ENCODE measurements at places on chromosomes 11 and 22. TPM values are rescaled to one million over a fixed set of nuclear protein-coding genes. Genes with fewer than 3 reads are reported as not detected.

DNA sequence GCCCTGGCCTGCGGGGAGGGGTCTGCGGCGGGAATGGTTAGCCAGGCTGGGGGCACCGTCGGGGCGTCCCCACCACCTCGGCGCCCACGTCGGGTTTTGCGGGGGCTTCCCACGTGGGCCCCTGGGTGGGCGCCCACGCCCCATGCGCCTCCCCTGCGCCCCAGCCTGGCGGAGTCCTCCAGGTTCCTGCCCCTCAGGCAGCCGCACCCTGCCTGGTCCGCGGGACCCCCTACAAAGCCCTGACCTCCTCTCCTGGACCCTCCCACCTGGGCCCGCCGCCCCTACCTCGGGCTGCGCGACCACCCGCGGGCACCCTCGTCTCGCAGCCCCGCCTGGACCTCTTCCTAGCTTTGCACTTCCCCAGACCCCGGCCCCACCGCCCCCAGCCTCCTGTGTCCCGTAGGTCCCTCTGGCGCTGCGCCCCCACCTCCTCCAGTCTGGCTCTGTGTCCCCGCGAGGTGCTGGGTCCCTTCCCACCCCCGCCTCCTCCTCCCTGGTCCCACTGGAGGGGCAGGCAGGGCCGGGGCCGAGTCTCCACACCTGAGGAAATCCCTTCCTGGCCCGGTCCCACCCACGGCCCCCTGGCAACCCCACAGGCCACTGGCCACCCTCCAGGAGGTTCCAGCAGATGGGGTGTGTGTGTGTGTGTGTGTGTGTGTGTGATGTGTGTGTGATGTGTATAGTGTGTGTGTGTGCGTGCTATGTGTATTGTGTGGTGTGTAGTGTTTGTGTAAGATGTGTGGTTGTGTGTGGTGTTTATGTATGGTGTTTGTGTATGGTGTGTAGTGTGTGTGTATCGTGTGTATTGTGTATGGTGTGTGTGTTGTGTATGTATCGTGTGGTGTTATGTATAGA is 11.8 kb downstream of the PIM3 start:
- peaks cover 25% of the 10 kb centered on the region for H3K4me1 ChIP-seq
- no peaks in the 10 kb centered on the region for H3K27me3 ChIP-seq
- peak overlapping the region; percentile 61 for H3K4me3 ChIP-seq

GRCh38 chr11:25758145-25758661 is 573.7 kb upstream of the ANO3 start:
- H3K4me1 ChIP-seq, result no peaks in the 10 kb centered on the region
- no peak overlapping the region for H3K4me3 ChIP-seq
- H3K36me3 ChIP-seq, result no peaks in the 10 kb centered on the region
- DNase-seq, result no peak
- H3K27me3 ChIP-seq, result no peaks in the 10 kb centered on the region

DNA sequence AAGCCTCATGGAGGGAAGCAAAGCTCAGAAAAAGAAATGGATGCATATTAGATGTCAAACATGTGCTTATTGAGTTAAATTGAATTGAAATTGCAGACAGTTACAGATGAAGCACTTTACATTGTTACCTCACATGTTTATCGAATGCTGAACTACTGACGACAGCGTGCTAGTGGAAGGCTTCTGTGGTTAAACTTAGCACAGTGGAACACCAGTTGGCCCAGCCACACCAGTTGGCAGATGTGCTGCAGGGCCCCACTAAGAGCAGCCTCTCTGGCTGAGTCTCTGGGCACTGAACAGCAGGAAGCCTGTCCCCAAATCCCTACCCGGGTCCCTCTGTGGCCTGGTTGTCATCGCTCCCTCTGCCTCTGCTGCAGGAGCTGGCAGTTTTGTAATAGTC is 242.1 kb downstream of the NTM start:
- no peaks in the 10 kb centered on the region for H3K4me1 ChIP-seq
- H3K27me3 ChIP-seq, result no peaks in the 10 kb centered on the region
- H3K27ac ChIP-seq, result no peak overlapping the region
- no peak for DNase-seq

GRCh38 chr22:45240810-45241631 is at the start of gene KIAA0930:
TSS of gene KIAA0930 (minus strand) at chr22:45240894. CDS start at chr22:45240703, 191 bp downstream.
- no peaks in the 10 kb centered on the region for H3K27me3 ChIP-seq
- H3K4me3 ChIP-seq, result peak within 1 kb of the TSS; percentile 74
- no peaks in the 10 kb centered on the region for H3K36me3 ChIP-seq
- DNase-seq, result peak; percentile 91

DNA sequence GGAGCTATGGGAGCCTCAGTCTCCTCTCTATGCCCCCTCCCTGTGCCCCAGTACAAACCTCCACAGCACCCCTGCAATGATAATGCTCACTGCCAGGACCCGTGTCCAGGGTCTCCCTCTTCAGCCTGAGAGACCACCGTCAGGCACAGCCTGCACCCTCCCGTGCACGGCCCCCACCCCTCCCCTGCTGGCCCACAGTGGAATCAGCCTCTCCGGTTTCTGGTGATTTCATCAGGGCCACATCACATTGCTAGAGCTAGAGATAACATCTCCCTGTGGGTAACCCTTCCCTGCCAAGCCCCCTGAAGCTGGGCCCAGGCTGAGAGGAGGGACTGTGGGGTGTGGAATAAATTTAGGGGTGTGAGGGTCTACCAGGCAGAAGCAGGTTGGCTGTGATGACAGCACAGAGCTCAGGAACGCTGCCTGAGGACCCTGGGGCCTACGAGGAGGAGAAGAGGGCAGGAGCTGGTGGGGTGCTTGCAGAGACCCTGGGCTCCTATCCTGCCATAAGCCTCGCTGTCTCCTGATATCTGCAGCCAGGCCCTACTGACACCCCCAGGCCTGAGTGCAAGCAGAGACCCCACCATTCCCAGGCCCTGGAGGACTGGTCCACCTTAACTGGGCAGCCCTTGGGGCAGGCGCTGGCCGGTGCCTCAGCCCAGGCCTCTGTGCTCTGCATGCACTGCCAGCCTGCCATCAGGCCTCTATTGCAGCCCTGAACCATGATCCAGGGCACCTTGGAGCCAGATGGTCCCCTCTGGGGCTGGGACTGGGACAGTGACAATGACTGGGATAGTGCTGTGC is at the start of gene KLHDC7B:
Gene KLHDC7B (plus strand): TSS at position 378 of the 804 bp plus-strand sequence. CDS start 345 bp downstream, at position 723.
- DNase-seq, result peak; percentile 46
- H3K27me3 ChIP-seq, result peaks cover 32% of the 10 kb centered on the region
- no peak within 1 kb of the TSS for H3K27ac ChIP-seq
- H3K36me3 ChIP-seq, result no peaks in the 10 kb centered on the region
- no peaks in the 10 kb centered on the region for H3K4me1 ChIP-seq
- H3K4me3 ChIP-seq, result no peak within 1 kb of the TSS

GRCh38 chr11:116533186-116533825 is 239.5 kb downstream of the BUD13 start:
- H3K27me3 ChIP-seq, result peaks cover 4% of the 10 kb centered on the region
- H3K27ac ChIP-seq, result no peak overlapping the region
- no peak overlapping the region for H3K4me3 ChIP-seq

- no peak overlapping the region for H3K4me3 ChIP-seq
- H3K4me1 ChIP-seq, result peaks cover 17% of the 10 kb centered on the region
- no peaks in the 10 kb centered on the region for H3K36me3 ChIP-seq
- H3K27ac ChIP-seq, result no peak overlapping the region
- no peaks in the 10 kb centered on the region for H3K27me3 ChIP-seq
These were observed 32.5 kb upstream of the GRAMD4 start for GRCh38 chr22:46587492-46588278.

- H3K27ac ChIP-seq, result no peak overlapping the region
- no peaks in the 10 kb centered on the region for H3K36me3 ChIP-seq
- H3K4me1 ChIP-seq, result no peaks in the 10 kb centered on the region
- DNase-seq, result no peak
These were observed 176.5 kb upstream of the LARGE1 start for GRCh38 chr22:34096770-34097169.

DNA sequence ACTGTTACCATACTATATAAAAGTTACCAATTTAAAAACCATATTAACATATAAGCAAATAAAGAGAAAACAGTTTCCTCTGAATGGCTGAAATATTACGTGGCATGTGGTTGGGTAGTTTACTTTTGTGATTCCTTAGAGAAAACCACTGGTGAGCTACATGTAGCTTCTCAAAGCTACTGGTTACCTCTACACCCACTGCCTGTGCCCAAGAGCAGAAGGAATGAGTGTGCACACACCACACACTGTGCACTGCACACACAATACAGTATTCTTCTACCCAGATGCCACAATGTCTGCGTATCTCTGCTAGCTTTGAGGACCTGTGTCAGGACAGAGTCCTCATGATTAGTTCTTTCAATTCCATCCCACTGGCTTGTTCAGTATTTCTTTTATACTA is 25.5 kb upstream of the YPEL1 start:
- peaks cover 80% of the 10 kb centered on the region for H3K36me3 ChIP-seq
- no peak overlapping the region for H3K27ac ChIP-seq
- H3K4me3 ChIP-seq, result no peak overlapping the region
- no peak for DNase-seq
- no peaks in the 10 kb centered on the region for H3K27me3 ChIP-seq

Gene LAYN
- total RNA-seq, result 8.2 TPM

Gene FGF3
- total RNA-seq, result not detected

Gene TSGA10IP
- total RNA-seq, result not detected

Gene CSNK2A3
- total RNA-seq, result 2.0 TPM

Gene NRXN2
- total RNA-seq, result 5.2 TPM

Gene LMO1
- 3.9 TPM for total RNA-seq

Data from psoas muscle (tissue), 8 donors.